ENCODE measurements at places on chromosomes 5 and 9.

DNA sequence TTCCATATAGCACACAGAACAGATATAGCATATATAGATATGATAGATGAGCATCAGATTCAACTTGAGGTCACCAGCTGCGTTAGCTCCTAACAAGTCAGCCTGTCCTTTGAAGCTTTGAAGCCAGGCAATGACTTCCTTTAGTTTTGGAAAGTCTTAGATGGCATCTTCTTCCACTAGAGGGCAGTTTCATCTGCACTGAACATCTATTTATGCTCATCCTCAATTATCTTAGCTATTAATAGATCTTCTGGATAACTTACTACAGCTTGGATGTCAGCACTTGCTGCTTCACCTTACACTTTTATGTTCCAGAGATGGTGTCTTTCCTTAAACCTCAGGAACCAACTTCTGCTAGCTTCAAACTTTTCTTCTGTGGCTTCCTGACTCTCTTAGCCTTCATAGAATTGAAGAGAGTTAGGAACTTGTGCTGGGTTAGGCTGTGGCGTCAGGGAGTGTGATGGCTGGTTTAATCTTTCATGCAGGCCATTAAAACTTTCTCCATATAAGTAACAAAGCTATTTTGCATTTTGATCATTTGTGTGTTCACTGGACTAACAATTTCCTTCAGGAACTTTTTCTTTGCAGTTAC lies 1401.4 kb downstream of the EFNA5 start:
- DNase-seq, result no peak

DNA sequence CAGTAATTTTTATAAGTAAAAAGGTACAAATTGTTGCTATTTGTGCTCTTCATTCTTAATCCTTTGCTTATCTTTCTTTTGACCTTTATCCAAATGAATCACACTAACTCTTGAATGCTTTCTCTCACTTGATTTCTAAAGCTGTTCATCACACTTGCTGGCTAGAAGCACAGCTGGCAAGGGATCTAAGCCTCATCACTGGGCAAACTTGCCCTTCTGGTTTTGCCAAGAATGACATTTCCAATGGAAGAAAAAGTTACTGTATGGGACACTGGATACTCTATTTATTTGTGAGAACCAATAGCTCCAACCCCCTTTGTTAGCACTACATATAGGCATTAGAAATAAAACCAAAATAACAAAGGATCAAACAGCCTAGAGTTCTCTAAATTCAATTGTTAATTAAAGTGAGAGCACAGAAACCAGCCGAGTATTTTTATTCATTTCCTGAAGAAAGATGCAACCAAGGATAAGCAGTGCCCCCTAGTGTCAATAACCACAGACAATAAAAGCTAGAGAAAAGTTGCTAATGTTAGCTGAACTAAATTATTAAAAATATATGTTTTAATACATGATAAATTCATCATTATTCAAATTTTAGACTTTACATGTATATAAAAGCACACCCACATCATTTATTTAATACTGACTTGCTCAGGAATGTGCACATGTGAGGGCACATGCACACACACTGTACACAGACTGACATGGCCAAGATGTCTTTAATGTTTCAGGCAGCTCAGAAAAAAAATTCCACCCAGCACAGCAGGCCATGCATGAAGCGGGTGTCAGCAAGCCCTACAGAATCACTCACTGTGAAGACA lies 59.8 kb upstream of the POU5F2 start:
- no peak for DNase-seq

DNA sequence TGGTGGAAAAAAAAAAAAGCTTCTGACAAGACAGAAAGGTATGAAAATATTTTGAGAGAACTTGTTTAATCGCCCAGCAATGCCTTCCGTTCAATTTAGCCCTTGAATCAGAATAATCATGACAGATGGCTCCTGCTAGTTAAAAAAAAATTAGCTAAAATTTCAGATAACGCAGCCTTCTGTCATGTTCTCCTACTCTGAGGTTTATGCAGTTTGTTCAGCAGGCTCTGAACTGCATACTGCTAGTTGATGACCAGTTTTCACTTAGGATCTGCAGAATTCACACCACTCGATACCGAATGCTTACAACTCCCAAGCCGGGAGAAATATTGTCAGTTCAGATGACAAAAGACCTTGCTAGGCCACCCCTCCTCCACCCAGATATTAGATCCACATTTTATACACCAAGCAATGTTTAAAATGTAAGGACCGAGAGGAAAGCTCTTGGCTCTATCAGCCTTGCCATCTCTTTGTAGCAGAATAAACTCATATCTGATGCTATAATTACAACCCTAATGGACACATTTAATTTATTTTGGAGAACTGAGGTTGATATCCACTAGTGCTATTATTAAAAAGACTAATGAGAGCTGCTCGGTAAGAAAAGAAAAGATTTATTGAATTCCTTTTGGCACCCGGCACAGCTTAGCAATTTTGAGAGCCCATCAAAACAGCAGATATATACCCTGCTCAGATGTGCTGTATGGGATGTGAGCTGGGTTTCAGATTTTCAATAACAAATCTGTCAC lies 322.8 kb downstream of the GLIS3 start:
- DNase-seq, result no peak

DNA sequence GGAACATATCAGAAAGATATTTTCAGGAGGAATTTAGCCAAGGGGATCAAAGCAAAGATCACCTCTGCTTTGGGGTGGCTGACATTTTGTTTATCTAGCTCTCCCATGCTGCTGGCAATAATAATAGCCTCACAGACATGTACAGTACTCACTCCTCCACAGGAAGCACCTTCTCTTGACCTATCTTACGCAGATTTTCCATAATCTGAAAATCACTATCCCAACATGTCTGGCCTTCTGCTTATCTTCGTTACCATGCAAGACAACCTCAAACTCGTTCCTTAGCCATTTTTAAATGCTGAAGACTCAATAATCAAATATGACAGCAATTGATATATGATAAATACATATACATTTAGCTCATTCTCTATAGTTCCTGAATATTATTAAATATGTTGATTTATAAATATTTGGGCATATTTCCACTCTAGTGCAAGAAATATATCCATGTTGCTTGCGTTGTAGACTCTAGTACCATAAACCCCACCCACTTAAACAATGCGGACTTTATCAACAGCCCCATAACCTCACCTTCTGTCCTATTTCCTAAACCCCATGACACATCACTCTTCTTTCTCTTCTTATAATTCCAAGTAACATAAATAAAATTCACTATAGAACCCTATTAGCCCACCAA lies 18.0 kb downstream of the ZNF608 start:
- no peak for DNase-seq

GRCh38 chr5:33409435-33410170 lies 31.2 kb upstream of the TARS1 start:
- DNase-seq, result no peak

- DNase-seq, result no peak
Measured at GRCh38 chr5:138585157-138585556, 10.0 kb upstream of the HSPA9 start.

Data from tibial artery (tissue), 4 donors.